ENCODE measurements at places on chromosomes 7 and 10. TPM values are rescaled to one million over a fixed set of nuclear protein-coding genes. Genes with fewer than 3 reads are reported as not detected.

FBXO24 gene
- 1.0 TPM for total RNA-seq

C10orf53 gene
- total RNA-seq, result not detected

KLF14 gene
- 0.52 TPM for total RNA-seq

SLC26A5 gene
- not detected for total RNA-seq

SLIT1 gene
- under 0.01 TPM for total RNA-seq

SCIN gene
- total RNA-seq, result 1.0 TPM

Data from skeletal muscle tissue (tissue), 5 donors.